ENCODE measurements at places on chromosomes 12 and 14. TPM values are rescaled to one million over a fixed set of nuclear protein-coding genes. Genes with fewer than 3 reads are reported as not detected.

Gene MEG3
- 15.9 TPM for total RNA-seq

Gene APOLD1
- 7.3 TPM for total RNA-seq

Gene APOF
- total RNA-seq, result not detected

Gene MVK
- total RNA-seq, result 46.1 TPM

GRCh38 chr14:75464626-75465025 is 36.8 kb downstream of the JDP2 start:
- H3K4me3 ChIP-seq, result no peak overlapping the region
- H3K36me3 ChIP-seq, result peaks cover 95% of the 10 kb centered on the region
- H3K27me3 ChIP-seq, result no peaks in the 10 kb centered on the region
- no peak overlapping the region for H3K27ac ChIP-seq
- peaks cover 39% of the 10 kb centered on the region for H3K4me1 ChIP-seq

DNA sequence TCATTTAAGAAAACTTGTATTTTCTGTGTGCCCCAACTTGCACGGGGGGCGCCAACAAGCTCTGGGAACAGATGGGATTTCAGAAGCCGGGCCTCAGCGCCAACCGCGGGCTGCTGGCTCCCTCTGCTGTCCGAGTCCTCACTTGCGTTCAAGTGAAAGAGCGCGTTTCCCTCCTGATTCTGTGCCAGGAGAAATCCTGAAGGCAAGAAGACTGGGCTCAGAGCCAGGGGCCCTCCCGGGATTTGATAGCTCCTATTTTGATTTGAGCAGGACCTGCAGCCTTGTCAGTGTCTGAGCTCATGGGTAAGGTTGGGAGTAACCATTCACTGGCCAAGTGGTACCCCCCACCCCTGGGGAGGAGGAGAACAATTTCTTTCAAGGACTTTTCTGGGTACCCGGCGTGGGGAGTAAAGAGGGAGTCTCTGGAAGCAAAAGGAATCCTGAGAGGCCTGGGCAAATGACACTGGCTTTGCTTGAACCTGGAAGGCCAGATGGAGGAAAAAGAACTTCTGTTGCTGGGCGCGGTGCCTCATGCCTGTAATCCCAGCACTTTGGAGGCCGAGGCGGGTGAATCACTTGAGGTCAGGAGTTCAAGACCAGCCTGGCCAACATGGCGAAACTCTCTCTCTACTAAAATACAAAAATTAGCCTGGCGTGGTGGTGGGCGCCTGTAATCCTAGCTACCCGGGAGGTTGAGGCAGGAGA is 179.0 kb upstream of the RGS6 start:
- H3K27me3 ChIP-seq, result no peaks in the 10 kb centered on the region
- DNase-seq, result peak; percentile 92
- H3K4me1 ChIP-seq, result no peaks in the 10 kb centered on the region
- H3K36me3 ChIP-seq, result no peaks in the 10 kb centered on the region
- no peak overlapping the region for H3K4me3 ChIP-seq

DNA sequence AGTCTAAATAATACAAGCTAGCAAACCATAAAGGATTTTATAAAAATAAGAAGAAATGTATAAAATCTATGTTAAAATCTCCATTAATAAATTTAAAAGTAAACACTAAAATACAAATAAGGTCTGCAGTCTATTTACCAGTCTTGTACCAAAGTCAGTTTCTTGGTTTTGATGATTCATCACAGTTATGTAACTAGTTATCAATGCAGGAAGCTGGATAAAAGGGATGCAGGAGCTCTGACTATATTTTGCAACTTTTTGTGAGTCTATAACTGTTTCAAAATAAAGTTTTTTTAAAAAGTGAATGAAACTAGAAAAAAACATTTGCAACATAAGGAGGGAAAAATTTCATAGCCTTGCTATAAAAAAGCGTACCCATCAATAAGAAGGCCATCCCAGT is 151.5 kb downstream of the DERA start:
- no peaks in the 10 kb centered on the region for H3K36me3 ChIP-seq
- no peaks in the 10 kb centered on the region for H3K27me3 ChIP-seq
- no peak overlapping the region for H3K27ac ChIP-seq
- DNase-seq, result no peak
- H3K4me1 ChIP-seq, result no peaks in the 10 kb centered on the region

GRCh38 chr12:26620907-26621306 is 212.1 kb downstream of the ITPR2 start:
- DNase-seq, result no peak
- H3K4me3 ChIP-seq, result no peak overlapping the region
- H3K27ac ChIP-seq, result no peak overlapping the region
- no peaks in the 10 kb centered on the region for H3K27me3 ChIP-seq

DNA sequence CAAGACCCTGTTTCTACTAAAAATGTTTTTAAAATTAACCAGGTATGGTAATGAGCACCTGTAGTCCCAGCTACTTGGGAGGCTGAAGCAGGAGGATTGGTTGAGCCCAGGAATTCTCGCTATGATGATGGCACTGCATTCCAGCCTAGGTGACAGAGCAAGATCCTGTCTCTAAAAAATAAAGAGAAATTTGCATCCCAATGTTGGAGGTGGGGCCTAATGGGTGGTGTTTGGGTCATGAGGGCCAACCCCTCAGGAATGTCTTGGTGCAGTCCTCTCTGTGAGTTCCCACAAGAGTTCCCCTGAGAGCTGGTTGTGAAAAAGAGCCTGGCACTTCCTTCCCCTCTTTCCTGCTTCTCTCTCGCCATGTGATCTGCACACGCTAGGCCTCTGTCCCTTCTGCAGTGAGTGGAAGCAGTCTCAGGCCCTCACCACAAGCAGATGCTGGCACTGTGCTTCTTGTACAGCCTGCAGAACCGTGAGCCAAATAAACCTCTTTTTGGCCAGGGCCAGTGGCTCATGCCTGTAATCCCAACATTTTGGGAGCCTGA is 11.3 kb downstream of the ACOT6 start:
- H3K36me3 ChIP-seq, result no peaks in the 10 kb centered on the region
- no peaks in the 10 kb centered on the region for H3K27me3 ChIP-seq
- no peak for DNase-seq
- H3K27ac ChIP-seq, result no peak overlapping the region
- no peak overlapping the region for H3K4me3 ChIP-seq

DNA sequence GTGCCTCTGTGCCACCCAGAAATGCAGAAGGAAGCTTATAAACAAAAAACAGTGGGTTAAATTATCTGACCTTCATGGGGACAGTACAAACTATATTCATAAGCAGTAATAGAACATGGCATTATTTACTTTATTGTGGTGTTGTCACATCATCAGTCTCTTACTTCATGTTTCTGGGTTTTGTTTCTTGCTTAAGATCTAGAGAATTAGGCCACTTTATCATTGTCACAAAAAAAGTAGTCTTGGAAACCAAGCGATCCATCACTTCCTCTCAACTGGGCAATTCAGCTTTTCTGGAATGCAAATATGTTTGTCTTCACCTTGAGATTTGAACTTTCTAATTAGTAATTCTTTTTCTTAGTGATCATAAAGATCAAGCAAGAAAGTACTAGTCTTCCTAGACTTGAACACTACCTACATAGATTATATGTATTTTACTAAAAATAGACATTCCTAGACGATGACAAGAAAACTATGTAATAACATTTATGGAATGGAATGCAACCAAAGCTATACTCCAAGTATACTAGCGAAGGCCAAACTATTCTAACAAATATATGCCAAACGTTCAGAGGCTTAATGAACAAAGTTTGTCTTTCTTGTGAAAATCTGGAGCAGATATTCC is 363.4 kb downstream of the DAD1 start:
- H3K27me3 ChIP-seq, result no peaks in the 10 kb centered on the region
- no peak overlapping the region for H3K4me3 ChIP-seq
- DNase-seq, result no peak
- H3K36me3 ChIP-seq, result no peaks in the 10 kb centered on the region

DNA sequence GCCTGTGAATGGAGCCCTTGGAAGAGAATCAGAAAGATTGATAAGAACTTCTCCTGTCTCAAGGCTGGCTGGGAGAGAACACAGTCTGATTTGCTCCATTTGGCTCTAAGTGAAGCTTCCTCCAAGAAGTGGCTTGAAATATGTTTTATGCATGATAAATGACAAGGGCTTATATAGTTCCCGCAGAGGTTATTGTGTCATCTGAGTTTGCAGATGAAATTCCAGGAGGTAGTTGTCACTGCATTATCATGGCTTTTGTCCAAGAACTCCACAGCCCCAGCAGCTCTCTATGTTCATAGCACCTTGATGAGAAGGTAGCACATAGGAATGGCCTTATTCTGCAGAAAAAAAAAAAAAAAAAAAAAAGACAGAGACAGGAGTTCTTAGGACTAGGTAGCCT is 108.5 kb downstream of the DACT1 start:
- no peaks in the 10 kb centered on the region for H3K27me3 ChIP-seq
- H3K4me1 ChIP-seq, result peaks cover 10% of the 10 kb centered on the region
- no peaks in the 10 kb centered on the region for H3K36me3 ChIP-seq
- DNase-seq, result no peak

- no peak overlapping the region for H3K27ac ChIP-seq
- H3K27me3 ChIP-seq, result no peaks in the 10 kb centered on the region
- no peaks in the 10 kb centered on the region for H3K36me3 ChIP-seq
- H3K4me3 ChIP-seq, result no peak overlapping the region
- H3K4me1 ChIP-seq, result no peaks in the 10 kb centered on the region
Measured at GRCh38 chr12:77914081-77914488, 83.4 kb downstream of the NAV3 start.

DNA sequence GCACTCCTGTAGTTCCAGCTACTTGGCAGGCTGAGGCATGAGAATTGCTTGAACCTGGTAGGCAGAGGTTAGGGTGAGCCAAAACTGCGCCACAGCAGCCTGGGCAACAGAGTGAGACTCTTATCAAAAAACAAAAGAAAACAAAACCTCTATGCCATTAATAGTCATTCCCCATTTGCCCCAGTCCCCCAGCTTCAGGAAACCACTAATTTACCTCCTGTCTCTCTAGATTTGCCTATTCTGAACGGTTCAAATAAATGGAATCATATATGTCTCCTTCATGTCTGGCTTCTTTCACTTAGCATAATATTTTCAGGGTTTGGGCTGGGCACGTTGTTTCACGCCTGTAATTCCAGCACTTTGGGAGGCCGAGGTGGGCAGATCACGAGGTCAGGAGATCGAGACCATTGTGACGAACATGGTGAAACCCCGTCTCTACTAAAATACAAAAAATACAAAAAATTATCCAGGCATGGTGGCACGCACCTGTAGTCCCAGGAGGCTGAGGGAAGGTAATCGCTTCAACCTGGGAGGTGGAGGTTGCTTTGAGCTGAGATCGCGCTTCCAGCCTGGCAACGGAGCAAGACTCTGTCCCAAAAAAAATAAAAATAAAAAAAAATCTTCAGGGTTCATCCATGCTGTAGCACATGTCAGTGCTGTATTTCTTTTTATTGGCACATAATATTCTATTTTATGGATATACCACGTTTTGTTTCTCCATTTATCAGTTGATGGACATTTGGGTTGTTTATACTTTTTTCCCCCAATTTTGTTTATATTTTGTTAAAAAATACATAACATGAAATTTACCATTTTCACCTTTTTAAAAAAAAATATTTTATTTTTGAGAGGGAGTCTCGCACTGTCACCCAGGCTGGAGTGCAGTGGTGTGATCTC is 31.9 kb downstream of the KNTC1 start:
- H3K27ac ChIP-seq, result no peak overlapping the region
- H3K27me3 ChIP-seq, result no peaks in the 10 kb centered on the region
- no peak overlapping the region for H3K4me3 ChIP-seq
- no peaks in the 10 kb centered on the region for H3K4me1 ChIP-seq
- DNase-seq, result no peak

DNA sequence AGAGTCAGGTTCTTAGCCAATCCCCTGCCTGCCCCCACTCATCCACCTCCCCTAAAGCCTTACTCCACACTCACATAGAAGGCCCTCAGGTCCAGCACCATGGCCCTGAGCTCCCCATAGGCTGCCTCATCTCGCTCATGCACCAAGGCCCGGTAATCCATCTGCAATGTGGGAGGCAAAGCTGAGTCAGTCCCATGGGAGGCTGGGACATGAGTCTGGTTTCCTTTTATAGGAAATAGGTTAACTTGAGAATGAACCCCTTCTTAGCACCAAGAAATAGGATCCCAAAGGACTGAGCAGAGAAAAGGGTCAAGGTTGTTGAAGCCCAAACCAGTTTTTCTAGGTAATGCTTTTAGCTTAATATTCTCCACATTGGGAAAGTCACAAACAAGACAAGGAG is 2.1 kb upstream of the EMC9 start:
- no peak overlapping the region for H3K4me3 ChIP-seq
- H3K27ac ChIP-seq, result no peak overlapping the region
- no peak for DNase-seq
- peaks cover 24% of the 10 kb centered on the region for H3K4me1 ChIP-seq

DNA sequence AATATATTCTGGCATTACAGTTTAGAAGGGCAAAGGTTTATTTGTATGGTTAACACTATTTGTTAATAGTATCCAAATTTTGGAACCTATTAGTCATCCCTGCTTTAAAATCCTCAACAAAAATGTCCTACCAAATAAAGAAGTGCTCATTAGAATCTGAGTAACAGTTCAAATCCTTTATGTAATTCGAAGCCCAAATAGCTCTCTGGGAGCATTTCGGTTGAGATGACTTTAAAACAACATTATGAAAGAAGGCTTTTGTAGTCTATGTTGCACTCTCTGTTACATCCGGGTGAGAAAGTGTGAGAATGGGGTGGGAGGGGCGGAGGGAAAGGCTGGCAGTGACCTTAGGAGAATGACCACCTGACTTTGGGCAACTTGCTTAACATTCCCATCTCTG is 59.7 kb downstream of the SLC38A1 start:
- H3K36me3 ChIP-seq, result peaks cover 13% of the 10 kb centered on the region
- DNase-seq, result no peak
- peaks cover 20% of the 10 kb centered on the region for H3K4me1 ChIP-seq
- H3K27me3 ChIP-seq, result no peaks in the 10 kb centered on the region

DNA sequence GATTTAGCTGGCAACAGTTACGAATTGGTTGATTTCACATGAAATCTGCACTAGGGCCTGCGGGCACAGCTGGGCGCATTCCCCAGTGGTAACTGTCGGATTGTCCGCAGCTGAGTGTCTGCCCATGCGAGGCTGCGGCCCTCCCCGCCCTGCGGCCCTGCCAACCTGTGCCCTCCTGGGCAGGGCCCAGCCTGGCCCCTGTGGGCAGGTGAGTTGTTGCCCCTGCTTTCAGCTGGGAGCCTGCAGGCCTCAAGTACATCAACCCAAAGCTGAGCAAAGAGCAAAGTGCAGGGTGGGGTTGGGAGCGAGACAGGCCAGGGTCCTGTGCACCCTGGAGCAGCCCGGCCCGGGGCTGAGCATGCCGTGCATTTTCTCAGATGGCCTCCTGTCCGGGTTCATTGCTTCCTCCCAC is 89.1 kb downstream of the ADGRD1 start:
- peak; percentile 77 for DNase-seq
- H3K36me3 ChIP-seq, result peaks cover 5% of the 10 kb centered on the region
- no peak overlapping the region for H3K27ac ChIP-seq
- H3K4me3 ChIP-seq, result no peak overlapping the region
